ENCODE measurements at places on chromosomes 1 and 21.

GRCh38 chr1:170863621-170864020, 71.7 kb upstream of the MROH9 start:
- no peak for DNase-seq

DNA sequence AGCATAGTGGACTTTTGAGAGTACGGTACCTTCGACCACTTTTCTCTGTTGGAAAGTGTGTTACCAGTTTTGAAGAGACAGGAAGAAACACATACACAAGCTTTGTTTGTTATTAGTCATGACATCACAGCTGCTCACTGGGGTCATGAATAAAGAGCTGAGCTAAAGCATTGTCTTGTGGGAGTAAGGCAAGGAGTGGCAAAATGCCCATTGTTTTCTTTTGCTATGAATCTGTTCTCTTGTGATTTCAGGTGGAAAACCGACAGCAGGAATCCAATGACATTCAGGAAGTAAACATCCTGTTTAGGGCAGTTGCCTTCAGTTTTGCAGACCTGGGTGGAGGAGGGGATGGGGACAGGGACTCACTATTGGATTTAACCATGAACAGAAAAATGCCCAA, 66.2 kb downstream of the RGL1 start:
- DNase-seq = no peak

GRCh38 chr1:178344513-178345091, 152.2 kb downstream of the CLEC20A start:
- DNase-seq = no peak

DNA sequence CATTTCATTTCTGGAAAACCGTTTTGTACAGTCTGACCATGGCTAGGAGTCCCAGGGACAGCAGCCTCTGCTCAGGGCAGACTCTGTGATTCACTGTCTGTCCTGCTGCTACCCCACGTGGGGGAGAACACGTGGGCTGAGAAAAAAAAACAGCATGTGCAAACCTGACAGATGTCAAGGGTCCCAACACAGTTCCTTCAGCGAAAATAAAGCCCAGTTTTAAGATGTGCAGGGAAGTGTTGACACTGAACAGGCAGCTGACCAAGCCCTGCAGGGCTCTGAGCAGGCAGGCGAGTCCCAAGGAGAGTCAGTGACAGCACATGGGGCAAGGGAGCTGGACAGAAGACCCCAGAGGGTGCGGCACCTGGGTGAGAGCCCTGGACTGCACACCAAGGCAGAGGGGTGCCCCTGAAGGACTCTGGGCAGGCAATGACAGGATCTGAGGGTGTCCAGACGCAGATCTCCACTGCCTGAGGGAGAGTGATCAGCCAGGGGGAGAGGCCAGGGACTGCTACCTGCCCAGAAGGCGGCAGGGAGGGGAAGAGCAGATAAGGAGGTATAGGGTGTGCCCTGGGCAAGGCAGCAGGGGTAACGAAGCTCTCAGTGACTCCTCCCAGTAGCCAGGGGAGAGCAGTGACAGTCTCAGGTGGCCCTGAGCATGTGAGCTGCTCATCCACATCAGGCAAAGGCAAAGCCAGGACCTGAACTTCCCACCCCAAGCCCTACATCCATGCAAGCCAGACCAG, 5.1 kb upstream of the SPATC1L start:
- DNase-seq = peak; percentile 53

- DNase-seq = peak; percentile 80
Measured at GRCh38 chr1:8348777-8349472, 31.0 kb downstream of the SLC45A1 start.

DNA sequence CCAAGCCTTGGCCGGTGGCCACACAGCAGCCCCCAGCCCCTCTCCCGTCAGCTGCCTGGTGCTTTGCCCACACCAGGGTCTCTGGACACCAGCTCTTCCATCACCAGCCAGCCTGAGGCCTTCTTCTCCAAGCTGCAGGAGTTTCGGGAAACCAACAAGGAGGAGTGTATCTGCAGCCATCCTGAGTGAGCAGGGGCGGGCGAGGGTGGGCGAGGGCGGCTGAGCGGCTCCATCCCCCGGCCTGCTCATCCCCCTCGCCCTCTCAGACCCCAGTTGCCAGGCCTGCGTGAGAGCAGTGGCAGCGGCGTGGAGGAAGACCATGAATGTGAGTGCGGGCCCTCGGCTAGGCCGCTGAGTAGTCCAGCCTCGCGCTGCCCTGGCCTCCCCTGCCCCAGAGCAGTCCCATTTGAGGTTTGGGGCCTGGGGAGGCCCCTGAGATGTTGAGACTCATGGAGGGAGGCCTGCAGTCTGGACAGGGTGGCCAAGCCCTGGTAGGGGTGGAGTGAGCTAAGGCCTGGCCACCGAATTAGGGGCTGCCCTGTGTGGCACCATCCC, 9.7 kb downstream of the MIIP start:
- DNase-seq = no peak

All from upper lobe of right lung (tissue), 1 donor.